ENCODE measurements at places on chromosomes 5 and 9.

DNA sequence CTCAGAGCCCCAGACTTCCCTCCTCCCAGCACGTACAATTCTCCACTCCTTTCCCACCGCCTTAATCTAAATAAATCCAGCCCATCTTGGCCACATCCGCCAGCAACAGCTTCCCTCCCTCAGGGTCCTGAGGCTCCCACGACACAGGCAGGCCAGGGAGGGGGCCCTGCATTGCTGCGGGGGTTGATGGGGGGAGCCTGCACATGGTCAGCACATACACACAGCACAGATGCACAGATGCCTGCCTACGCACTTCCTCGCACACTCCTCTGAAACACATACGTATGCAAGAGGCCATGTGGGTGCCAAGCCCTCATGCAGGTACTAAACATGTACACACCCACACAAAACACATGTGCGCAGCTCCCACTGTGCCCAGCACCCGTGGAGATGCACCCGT lies 14.8 kb downstream of the PDGFRB start:
- DNase-seq, result no peak

DNA sequence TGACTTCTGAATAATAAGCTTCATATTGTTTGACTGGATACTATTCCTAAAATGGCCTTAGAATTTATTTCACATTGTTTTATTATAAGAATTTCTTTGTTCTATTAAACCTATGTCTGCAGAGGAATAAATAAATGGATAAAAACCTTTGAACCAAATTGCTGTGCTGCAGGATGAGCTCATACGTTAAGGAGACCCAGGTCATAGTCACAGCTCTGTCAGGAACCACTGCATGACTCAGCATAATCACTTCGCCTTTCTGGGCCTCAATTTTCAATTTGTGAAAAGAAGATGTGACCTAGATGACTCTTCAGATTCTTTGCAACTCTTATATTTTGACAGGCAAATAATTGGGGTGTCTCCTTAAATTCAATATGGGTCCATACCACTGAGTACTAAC lies 36.7 kb upstream of the HMHB1 start:
- DNase-seq, result no peak

- DNase-seq, result no peak
Observed at GRCh38 chr9:134360180-134360759, 34.0 kb downstream of the RXRA start.

DNA sequence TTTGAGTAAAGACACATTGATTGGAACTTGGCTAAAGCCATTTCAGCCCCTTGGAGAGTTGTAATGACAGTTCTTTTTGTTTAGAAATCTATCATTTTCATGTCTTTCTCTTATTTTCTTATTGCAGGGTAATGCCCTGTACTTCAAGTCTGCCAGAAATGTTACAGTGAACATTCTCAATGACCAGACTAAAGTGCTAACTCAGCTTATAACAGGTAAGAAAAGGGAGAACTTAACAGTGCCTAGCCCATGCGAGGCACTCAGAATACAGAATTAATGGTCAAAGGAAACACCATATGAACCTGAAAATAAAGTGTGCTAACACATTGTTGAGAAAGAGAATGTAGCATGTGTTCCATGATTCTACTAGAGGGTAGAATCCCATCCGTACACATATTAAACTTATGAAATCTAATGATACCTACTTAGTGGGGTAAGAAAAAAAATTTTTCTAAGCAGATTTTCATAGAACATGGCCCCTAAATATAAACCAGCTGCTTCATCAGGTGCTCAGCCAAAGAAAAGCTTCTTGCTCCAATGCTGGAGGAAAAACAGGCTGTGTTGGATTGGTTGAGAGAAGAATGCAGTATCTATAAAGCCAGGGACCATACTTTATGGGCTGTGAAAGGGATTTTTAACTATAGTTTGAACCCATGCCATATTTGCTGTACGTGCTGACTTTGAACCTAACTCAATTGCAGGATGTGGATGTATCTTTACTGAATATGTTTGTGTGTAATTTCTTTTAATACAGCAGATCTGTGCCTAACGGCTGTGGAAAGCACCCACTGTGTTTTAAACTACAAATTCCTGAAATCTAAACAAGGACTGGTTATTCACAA lies 260.8 kb upstream of the PPP1R2B start:
- DNase-seq, result no peak

DNA sequence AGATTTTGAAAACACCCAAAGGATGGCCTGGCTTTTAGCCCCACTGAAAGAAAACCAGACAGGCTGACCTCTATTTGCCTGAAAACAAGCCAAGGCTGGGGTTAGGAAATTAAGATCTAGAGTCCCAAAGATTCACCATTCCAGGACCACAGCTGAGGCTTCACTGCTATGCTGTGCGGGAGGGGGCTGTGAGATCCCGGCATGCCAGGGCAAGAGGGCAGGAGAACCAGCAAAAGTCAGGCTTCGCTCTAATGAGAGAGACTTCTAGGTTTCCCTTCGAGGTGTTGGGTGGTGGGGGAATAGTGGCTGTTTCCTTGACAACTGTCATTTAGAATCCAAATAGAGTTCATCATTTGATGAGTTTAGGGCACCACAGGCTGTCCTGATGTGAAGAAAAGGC lies 152.9 kb upstream of the NFIB start:
- peak; percentile 37 for DNase-seq

GRCh38 chr5:2754581-2755075 lies 3.2 kb upstream of the IRX2 start:
- DNase-seq, result peak; percentile 55

- DNase-seq, result no peak
Observed at GRCh38 chr5:8355981-8356380, 487.0 kb downstream of the MTRR start.

- no peak for DNase-seq
Observed at GRCh38 chr9:107480386-107480789, 9.2 kb downstream of the KLF4 start.

- no peak for DNase-seq
Observed at GRCh38 chr5:11355491-11355890, 548.8 kb downstream of the CTNND2 start.

GRCh38 chr5:144711172-144711571 lies 540.5 kb downstream of the KCTD16 start:
- DNase-seq, result no peak

- no peak for DNase-seq
Observed at GRCh38 chr9:122951056-122951455, 10.2 kb downstream of the RABGAP1 start.

DNA sequence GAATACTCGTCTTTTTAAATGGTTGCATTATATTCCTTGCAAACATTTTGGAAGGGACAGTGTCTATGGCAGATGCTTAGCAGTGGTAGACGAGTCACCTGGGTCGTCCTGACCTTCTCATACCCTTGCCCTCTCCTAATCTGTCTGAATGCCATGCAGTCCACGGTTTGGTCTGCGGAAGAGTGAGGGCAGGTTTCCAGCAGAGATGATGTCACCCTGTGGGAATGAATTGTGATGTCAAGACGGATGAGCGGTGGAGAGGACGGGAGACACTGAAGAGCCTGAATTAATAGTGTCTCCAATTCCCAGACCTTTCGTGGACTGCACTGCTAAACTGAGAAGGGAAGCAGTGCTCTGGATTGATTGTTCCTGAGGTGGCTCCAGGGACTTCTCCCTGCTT lies 329.0 kb upstream of the PANK3 start:
- no peak for DNase-seq

DNA sequence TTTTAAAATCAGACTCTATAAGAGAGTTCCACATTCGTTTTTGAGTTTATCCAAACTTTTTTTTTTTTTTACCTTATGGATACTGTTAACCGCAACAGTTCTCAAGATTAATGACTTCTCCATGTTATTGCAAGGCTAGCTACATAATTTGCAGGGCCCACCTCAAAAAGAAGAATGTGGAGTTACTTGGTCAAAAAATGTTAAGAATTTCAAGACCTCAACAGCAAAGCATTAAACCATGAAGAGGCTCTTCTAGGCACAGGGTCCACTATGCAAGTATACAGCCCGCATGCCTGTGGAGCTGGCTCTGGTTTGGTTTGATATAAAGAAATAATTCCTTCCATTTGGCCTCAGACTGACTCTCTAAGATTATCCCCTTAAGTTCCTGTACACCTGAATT lies 133.3 kb upstream of the TLX3 start:
- DNase-seq, result no peak

DNA sequence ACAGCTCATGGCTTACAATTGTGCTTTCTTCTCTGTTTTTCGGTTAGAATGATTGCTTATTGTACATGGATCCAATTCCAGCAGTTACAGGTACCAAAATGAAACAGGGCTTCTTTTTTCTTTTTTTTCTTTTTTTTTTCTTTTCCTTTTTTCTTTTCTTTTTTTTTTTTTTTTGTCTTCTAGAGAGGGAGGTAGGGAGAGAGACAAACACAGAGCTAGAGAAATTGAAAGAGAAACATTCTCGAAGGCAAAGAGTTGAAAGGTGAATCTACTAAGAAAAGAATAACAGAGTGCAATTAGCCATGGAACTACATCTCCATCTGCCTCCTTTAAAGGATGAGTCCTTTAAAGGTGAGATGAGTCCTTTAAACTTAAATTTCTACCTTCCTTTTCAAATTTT lies 1.0 kb upstream of the EDIL3 start:
- DNase-seq, result no peak

GRCh38 chr5:168332042-168332441 lies 40.6 kb downstream of the WWC1 start:
- DNase-seq, result no peak

DNA sequence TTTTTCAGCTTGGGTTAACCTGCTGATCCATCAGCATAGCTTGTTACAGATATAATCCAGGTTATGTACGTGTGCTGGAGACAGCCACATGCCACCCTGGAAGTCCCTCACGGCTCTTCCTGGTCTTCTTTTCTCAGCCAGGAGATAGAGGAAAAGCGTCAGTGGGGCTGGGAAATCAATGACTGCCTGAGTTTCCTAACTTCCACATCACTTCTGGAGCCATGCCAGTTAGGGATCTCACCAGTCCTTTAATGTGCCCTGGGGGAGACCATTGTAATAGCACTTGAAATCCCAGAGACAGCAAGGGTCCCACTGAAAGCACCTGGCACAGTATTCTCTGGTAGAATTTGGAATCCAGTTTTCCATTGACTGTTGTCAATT lies 29.2 kb downstream of the ANXA2R start:
- DNase-seq, result no peak

DNA sequence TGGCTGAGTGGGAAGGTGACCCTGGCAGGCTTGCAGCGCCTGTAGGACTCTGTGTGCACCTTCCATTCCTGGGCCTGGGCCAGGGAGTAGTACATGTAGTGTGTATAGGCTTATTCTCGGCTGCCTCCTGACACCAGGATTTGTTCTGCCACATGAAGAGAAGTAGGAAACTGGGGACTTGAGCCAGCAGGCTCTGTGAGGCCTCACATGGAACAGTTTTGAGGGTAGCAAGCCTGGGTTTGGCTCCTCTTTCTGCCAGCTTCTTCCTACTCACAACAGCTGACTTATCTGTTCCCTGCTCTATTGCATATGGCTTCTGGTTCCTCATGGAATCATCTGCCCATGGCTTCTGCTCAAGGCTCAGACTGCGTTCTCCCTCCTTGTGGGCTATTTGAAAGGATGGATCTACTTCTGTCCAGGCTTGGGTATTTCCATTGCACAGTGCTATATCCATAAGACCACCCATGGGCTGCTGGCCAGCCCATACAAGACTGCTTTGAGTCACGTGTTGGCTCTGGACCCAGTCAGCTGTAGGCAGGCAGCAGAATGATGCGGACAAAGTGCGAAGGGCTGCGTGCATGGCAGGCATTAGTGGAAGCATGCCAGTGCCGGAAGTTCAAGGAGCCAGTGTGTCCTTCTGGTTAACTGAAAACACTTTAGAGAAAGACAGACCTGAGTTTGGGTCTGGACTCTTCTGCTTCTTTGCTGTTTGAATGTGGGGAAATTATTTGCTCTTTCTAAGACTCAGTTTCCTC lies 11.0 kb upstream of the INSYN2B start:
- peak; percentile 87 for DNase-seq

- DNase-seq, result no peak
Observed at GRCh38 chr9:98864281-98865174, 57.1 kb downstream of the GALNT12 start.

GRCh38 chr5:151699071-151699901 lies 12.6 kb upstream of the SPARC start:
- DNase-seq, result no peak

DNA sequence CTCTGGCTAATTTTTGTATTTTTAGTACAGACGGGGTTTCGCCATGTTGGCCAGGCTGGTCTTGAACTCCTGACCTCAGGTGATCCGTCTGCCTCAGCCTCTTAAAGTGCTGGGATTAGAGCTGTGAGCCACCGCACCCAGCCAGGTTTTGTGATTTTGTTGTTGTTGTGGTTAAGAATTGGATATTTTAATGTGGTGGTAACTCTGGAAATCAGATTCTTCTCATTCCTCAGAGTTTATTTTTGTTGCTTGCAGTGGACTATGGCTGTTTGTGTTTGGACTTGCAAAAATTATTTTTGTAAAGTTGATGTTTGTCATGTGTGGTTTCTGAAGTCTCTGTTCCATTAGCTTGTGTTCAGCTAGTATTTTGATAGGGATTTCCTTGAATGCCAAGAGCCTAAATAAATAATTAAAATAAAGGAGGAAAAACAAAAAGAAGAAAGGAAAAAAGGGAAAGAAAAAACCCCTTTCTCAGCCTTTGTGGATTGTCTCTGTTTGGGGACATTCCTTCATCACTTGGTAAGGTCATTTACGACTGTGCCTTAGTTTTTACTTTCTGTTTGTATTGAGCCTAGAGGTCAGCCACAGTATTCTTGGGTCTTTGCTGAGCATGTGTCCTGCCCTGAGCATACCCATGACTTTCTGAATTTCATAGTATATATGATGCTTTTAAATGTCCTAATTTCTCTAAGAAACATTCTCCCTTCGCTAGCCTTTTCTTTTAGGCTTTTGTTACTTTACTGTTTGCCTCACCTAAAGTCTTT lies 37.3 kb downstream of the PBX3 start:
- DNase-seq, result no peak

GRCh38 chr5:157303667-157304327 lies 37.9 kb downstream of the CYFIP2 start:
- DNase-seq, result no peak

- DNase-seq, result no peak
Observed at GRCh38 chr9:112503170-112503569, 16.5 kb downstream of the KIAA1958 start.

- DNase-seq, result peak; percentile 10
Observed at GRCh38 chr5:18932081-18932480, 1055.9 kb downstream of the CDH18 start.

DNA sequence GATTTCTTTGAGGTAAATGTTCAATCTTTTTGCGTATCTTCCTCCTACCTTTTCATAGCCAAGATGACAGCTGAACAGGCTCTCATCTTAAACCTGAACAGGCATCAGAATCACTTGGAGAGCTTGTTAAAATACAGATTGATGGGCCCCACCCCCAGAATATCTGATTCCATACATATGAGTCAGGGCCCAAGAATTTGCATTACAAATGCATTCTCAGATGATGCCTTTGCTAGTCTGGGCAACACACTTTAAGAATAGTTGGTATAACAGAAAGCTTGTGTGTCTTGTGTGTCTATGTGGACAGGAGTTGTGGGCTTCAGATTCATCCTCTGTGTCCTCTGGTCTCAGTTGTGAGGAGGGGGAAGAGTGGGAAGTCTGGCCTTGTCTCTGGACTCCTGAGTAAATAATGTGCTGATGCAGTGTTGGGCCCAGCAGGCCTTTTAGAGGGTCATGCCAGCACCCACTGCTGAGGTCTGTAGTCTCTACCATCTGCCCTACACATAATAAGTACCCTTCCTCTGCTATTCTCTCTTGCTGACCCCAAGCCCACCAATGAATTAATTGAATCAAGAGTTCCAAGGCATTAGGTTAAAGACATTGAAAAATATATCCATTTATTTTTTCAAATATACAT lies 43.1 kb downstream of the PTCD2 start:
- DNase-seq, result no peak

Measured in brain (organoid and tissue), 16 donors.